Renal cortical epithelial cell (primary cell): ENCODE measurements at places on chromosomes 11 and 22.

DNA sequence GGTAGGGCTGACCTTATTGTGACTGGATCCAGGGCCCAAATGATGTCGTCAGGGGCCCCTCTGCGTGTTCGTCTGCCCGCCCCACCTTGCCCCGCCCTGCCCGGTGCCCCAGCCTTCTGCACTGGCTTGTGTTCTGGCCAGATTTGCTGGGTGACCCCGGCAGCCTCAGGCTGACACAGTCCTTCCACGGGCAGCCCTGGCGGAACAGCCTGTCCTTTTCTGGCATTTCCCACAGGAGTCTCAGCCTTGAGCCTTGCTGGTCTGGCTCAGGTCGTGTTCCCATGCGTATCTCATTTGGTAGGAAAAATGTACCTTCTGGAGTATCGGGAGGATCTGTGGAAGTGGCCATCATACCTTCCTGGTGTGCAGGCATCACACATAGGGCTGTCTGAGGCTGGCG, 31.0 kb downstream of the IGHMBP2 start:
- DNase-seq: no peak

- no peak for DNase-seq
These were observed 7.1 kb downstream of the DCHS1 start for GRCh38 chr11:6648501-6648900.

- no peak for DNase-seq
These were observed 1655.2 kb downstream of the LRRC4C start for GRCh38 chr11:39804271-39804670.

DNA sequence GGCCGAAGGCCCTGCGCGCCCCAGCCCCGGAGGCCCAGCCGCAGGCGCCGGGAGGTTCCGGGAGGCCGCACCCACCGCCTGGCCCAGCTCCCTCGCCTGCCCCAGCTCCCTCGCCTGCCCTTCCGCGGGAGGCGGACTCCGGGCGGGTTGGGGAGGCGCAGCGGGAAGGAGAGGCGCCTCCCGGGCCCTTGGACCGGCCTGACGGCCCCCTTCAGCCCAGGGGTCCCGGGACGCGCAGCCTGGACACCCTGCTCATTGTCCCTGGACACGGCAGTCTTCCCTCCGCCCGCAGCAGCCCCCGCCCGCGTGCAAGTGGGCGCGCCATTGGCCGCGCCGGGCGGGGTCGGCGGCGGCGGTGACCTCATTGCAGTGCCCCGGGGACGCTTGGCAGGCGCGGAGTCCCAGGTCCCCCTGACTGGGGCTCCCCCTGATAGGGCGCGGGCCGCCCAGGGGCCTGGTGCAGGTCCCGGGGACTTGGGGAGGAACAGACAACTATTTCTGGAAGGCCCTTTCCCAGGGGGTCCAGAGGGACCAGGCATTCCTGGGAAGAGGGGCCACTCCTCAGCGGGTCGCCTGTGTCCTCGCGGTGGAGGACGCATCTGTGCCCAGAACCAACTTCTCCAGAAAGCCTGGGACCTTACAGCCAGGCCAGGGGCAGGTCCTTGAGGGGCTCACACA, 501 bp downstream of the CD151 start:
- no peak for DNase-seq

GRCh38 chr11:94449437-94449836, 44.2 kb downstream of the MRE11 start:
- DNase-seq: peak; percentile 88

DNA sequence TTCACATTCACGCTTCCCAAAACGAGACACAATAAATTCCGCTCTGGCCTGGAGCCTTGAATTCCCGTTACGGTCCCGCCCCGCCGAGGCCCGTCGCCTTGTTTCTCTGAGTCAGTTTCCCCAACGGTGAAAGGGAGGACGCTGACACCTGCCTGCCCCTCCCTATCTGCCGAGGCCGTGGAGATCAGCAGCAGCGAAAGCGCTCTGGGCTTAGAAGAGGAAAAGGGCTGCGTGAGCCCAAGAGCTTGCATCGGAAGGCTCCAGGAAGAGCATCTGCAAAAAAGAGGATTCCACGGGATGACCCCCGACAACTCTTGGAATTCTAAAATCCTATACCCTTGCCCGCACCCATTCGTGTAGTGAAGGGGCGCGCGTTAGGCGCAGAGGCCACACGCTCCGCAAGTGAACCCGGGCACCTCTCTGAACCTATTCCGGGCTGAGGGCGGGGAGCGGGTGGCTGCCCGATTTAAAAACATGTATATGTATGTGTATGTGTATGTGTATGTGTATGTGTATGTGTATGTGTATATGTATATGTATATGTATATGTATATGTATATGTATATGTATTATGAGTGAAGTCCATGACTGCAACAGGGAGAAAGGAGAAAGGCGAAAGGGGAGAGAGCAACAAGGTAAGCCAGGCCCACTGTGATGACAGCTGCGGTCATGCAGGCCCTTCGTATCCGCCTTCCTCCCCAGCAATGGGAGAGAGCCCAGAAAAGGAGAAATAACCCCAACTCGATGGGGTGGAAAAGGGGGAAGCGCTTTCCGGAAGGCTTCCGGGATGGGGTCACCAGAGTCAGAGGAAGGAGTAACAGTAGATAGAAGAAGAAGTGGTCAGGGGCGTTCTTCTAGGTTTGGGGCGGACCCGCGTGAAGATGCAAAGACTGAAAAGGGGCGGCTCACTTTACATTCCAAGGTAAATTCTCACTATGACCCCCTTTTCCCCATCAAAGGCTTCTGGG, 948 bp upstream of the MRTFA start:
- DNase-seq: no peak

DNA sequence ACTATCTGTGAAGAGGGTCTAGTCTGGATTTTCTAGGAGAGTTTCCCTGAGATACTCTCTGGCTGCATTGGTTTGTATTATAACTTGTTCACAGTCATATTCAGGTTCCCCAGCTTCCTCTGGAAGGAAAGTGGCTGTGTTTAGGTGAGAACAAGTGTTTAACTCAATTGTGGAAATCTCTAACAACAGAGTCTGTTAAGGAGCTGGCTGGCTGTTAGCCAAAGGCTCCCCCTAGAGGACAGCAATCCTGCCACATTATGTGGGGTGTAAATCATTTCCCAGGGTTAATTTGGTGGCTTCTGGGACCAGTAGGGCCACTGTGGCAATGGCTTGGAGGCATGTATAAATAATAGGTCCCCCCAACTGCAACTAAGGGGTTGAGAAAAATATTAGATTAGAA, 18.4 kb downstream of the MS4A6E start:
- no peak for DNase-seq

DNA sequence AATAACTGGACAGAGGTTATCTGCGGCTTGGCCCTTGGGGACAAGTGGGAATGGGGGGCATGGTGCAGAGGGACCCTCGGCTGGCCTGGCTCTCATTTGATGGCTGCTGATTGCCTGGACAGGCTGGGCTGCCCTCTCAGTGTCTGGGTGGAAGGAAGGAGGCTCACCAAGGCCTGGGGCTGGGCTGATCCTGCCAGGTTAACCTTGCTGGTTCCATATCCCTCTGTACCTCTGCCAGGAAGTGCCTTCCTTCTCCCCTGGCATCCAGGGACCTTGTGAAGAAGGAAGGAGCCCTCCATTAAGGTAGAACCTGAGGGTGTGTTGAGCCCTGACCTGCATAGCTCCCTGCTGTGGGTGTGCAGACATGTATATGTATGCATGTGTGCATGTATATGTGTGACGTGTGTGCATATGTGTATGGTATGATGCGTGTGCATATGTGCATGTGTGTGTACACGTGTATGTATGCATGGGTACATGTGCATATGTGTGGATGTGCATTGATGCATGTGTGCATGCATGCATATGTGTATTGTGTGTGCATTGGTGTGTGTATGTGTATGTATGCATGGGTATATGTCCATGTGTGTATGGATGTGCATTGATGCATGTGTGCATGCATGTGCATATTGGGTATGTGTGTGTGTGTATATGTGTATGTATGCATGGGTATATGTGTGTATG, 433.9 kb downstream of the TBC1D22A start:
- DNase-seq: no peak

DNA sequence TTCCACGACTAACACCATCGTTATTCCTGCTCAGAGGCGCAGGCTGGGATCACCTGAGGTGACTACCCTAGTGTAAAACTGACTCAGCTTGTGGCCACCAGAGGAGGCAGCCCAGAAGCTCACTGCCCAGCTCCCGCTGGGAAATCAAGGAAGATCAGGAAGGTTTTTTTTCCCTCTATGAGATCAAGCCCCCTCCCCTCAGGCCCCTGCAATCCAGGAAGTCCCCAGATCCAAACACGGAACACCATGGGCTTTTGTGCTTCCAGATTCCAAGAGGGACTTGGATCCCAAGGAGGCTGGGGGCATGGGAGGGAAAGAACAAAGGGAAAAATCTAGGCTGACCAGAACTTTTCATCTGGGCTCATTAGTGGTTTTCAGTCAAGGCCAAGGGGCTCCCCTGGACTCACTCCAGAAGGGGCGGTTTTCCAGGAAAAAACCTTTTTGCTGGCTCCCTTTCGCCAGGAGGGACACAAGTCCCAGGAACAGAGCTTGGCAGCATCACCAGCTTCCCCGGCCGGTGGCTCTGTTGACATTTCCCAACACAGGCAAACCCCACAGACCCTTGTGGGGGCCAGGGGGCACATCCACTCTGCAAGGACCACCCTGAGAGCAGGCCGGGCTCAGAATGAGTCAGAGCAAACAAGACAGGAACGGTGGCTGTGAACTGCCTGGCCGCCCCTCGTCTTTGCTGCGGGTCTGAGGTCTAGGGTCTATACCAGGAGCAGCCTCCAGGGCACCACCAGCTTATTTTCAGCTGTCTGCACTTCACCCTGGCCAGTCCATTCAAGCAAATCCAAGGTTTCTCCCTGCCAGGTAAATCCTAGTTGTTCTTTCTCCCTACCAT, 36.8 kb downstream of the MYH9 start:
- peak; percentile 87 for DNase-seq

DNA sequence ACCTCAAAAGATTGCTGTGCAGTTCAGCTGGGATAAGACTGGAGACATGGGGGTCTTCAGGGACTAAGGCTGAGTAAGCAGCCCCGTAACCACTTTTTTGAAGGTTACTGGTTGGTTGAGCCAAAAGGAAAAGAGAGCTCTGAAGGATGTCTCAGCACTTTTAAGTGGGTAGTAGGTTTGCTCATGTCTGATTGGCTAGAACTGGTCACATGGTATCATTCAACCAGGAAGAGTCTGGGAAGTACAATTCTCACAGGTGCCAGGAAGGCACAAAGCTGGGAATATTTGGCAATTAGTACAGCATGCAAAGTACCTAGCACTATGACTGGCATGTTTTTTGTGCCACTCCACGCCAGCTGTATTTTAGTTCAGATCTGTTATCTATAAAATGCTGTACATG, 58.1 kb downstream of the SNX19 start:
- peak; percentile 16 for DNase-seq

GRCh38 chr11:15716550-15716949, 601.8 kb downstream of the INSC start:
- peak; percentile 28 for DNase-seq

- DNase-seq: peak; percentile 89
These were observed 324.0 kb downstream of the RAB38 start for GRCh38 chr11:87851234-87851633.

GRCh38 chr11:26859416-26859815, 134.5 kb upstream of the FIBIN start:
- no peak for DNase-seq

- peak; percentile 27 for DNase-seq
These were observed 73.4 kb upstream of the YWHAH start for GRCh38 chr22:31870890-31871289.

- no peak for DNase-seq
These were observed 76.8 kb upstream of the SHANK2 start for GRCh38 chr11:71329165-71329510.

DNA sequence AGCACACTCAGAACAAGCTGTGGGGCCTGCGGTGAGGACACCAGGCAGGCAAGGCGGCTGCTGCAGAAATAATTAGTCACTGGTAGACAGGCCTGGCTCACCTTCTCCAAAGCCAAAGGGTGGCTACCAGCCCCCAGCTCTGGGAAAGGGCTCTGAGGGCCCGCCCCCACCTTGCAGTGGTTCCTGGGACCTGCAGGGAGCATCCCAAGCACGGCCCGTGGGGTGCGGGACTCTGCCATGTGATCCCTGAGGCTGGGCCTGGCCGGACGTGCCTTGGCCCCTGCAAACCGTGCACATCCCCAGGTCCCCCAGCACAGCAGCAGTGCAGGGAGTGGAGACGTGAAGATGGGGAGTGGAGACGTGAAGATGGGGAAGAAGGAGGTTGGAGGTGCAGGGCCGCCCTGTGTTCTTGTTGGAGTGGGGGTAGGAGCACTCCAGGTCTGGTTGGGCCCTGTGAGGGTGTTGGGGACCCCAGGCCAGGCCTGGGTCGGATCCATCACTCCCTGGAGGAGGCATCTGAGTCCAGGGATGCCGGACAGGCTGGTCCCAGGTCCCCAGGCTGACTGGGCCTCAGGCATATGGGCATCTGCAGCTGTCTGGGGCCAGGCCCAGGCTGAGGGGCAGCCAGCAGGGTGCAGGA, 41.9 kb downstream of the RTN4R start:
- DNase-seq: no peak

DNA sequence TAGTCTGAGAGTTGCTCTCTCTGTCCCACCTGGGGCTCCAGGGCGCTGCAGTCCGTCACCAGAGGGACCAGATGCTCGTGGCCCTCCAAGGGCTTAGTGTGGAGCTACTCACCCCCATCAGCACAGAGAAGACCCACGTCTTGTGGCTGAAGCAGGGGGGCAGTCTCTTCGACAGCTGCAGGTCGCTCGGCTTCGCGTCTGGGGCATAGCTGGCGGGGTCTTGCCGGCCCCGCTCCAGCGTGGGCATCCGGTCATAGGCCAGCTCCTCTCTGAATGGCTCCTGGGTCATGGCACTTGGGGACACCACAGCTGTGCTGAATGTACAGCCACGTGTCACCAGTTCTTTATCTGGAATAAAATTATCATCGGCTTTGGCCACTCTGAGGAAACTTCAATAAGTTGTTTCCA, 608 bp downstream of the MLC1 start:
- no peak for DNase-seq

GRCh38 chr22:41531715-41532477, 12.4 kb downstream of the POLR3H start:
- no peak for DNase-seq

GRCh38 chr22:32421484-32421883, 9.4 kb upstream of the RTCB start:
- no peak for DNase-seq

GRCh38 chr11:2775083-2775625, 75.4 kb upstream of the KCNQ1OT1 start:
- DNase-seq: no peak

DNA sequence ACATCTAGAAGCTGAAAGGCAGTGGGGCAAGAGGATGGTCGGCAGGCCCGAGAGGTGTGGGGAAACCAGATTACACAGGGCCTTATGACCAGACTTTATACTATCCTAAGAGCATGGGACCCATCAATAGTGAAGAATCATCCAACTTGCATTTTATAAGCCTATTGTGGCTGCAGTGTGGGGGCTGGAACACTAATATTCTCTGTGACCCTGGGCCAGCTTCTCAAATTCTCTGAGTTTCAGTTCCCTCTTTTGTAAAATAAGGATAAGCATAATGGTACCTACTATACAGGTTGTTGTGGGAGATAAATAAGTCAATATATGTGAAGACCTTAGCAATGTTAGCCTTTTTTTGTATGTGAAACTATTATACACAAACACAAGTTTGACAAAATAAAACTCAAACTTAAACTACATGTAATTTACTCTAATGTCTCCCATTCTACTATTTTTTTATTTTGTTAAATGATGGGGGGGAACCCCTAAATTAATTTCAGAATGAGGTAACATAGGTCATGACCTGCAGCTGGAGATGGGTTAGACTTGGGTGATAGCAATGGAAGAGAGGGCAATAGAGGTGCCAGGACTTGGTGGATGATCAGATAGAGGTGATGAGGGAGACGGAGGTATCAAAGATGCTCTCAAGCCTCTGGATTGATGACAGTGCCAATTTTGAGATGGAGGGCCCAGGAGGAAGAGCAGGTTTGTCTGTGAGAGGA, 30.1 kb downstream of the SMCO4 start:
- no peak for DNase-seq

GRCh38 chr11:109697140-109697843, 275.3 kb downstream of the C11orf87 start:
- DNase-seq: peak; percentile 45
